T-cell (primary cell): ENCODE measurements at places on chromosomes 4 and X.
A peak's percentile ranks its signal among the peaks of the same experiment; 100 is the strongest.

GRCh38 chr4:10225096-10225495 is 108.5 kb upstream of the WDR1 start:
- DNase-seq: no peak

GRCh38 chr4:3533423-3533820 is 1.2 kb upstream of the LRPAP1 start:
- DNase-seq: no peak

GRCh38 chr4:110484767-110485166 is 8.8 kb downstream of the ENPEP start:
- DNase-seq: no peak

GRCh38 chr4:10554694-10555093 is 97.5 kb upstream of the ZNF518B start:
- DNase-seq: peak; percentile 33

- no peak for DNase-seq
Observed at GRCh38 chr4:154078504-154079350, 289.8 kb upstream of the SFRP2 start.

- no peak for DNase-seq
Observed at GRCh38 chrX:33855251-33855650, 276.9 kb downstream of the FAM47A start.
